ENCODE measurements at places on chromosomes 7 and 10.
A peak's percentile ranks its signal among the peaks of the same experiment; 100 is the strongest.

GRCh38 chr7:155804897-155805825 is 7.1 kb downstream of the SHH start:
- DNase-seq, result no peak

DNA sequence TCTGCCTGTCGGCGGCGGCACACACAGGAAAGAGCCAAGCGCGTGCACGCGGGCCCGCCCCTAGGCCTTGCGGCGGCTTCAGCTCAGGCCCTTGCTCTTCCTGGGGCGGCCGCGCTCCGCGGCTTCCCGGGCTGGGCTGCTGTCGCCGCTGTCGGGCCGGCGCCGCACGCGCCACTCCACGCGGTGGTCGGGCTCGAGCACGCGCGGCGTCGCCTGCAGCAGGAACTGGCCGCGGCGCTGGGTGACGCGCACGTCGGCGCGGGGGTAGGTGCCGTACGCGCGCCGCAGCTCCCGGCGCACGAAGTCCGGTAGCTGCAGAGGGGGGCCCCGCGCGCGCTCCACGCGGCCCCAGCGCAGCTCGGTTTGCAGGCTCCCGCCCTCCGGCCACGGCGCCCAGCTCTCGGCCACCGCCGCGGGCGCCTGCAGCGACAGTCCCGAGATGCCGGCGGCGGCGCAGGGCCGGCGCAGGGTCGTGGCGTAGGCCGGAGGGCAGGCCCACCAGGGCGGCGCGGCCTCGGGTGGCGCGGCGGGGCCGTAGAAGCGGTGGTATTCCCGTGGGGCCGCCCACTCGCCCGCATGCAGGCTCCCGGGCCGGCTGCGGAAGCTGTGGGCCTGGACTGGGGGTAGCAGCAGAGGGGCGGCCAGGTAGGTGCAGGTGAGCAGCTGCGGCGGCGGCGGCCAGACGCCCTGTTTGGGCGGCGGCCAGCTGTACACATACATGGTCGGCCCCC is 804 bp downstream of the C10orf95 start:
- peak; percentile 43 for DNase-seq

DNA sequence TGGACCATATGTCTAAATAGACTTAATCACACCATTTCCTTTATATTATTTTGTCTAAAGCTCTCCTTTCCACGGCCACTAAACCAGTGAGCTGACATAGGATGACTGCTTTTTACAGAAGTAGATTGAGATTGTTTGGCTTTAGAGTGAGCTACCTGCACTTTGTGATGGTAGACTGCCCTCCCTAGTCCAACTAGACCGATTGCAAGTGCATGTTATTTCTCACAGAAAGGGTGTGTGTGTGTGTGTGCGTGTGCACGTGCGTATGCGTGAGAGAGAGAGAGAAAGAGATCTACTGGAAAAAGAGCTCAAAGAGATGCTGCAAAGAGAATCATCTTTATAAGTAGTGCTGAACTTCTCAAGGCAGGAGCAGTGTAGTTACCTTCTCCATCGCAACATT is 60.7 kb downstream of the VCL start:
- no peak for DNase-seq

- DNase-seq, result no peak
Measured at GRCh38 chr7:2416650-2417049, 13.2 kb downstream of the CHST12 start.

- DNase-seq, result no peak
Measured at GRCh38 chr10:59819265-59819664, 66.0 kb upstream of the MRLN start.

- DNase-seq, result no peak
Measured at GRCh38 chr10:16297642-16298041, 139.2 kb upstream of the PTER start.

- DNase-seq, result peak; percentile 22
Measured at GRCh38 chr10:14185316-14186045, 145.2 kb downstream of the FRMD4A start.

GRCh38 chr10:122490786-122491680 is 29.7 kb downstream of the HTRA1 start:
- no peak for DNase-seq

DNA sequence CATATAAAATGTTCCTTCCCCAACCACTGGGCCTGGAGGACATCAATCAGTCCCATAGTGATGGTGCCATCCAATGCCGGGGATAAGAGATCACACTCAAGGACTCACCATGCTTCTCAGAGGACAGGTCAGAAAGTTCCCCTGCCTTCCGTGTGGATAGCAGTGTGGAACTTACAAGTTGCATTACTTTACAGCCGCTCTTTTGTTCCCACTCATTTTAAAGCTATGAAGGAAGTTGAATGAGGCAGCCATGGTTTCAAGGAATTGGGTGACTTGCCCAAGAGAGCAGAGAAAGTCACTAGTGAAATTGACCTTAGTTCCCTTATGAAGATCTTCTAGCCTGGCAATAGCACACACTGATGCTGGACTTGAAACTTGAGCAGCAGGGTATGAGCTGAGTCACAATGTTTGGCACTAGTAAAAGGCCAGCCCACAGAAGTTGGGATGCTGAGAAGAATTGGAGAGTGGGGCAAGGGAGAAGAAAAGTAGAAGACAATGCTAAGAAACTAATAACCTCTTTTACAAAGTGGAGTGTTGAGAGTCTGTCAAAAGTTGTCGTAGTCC is 78.7 kb downstream of the CXCL12 start:
- no peak for DNase-seq

DNA sequence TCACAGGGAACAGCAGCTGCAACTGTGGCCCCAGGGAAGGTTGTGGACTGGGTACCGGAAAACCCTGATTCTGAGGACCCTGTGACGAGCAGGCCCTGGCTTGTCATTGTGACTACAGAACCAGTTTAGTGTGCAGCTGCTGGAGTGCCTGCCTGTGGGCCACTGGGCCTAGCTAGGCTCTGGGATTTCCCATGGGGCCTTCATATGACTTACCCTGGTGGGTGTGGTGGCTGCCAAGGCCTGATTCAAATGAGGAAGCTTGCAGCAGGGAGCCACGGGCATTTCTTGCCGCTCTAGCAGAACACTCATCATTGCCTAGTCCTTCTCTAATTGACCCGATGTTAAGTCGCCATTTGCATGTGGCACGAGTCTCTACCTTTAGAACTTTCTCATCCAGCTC is 14.7 kb upstream of the CAMK2G start:
- peak; percentile 28 for DNase-seq

DNA sequence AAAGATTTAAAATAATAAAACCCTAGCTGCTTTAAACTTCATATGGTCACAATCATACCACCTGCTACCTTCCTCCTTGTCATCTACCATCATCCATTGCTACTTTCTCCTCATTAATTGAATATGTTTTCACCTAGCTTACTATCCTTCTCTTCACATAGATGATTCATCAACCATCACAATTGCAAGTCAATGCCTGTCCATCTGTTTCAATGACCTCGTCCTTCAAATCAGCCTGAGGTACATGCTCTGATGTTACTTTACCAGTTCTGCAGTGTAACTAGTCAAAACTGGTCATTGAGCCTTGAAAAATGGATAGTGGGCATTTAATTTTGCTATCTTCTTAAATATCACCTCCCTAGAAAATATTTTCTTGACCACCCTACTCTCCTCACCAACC is 164.7 kb downstream of the SEMA3E start:
- DNase-seq, result no peak

GRCh38 chr7:5345171-5345570 is 62.4 kb downstream of the SLC29A4 start:
- DNase-seq, result no peak

DNA sequence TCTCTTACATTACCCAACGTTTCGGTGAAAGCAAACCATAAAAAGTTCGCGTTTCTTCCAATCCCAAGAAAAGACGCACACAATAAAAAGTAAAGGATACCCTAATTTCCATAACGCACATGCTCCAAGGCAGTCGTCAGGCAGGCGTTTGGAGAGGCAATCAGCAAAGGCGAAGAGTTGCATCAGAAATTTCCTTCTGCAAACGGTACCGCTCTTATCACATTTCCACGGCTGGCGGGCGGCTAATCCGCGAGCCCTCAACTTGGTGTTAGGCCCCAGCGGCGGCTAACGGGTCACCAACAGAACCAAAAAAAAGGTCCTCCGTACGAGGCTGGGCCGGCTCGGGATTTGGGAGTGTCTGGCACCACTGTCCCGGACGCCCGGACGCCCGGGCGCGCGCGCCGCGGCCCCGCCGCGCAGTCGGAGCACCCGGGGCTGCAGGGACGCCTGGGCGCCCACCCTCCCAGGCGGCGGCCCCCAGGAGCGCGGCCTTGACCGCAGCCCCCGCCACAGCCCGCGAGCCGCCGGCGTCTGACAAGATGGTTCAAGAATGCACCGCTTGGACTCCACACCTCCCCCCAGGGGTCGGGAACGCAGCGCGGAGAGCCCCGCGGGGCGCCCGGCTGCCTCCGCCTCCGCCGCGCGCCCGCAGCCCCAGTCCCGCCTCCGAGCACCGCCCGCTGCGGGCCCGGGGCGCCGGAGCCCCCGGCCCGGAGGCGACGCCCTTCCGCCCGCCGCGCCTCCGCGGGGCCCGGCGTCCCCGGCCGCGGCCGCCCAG is 9.8 kb upstream of the GRB10 start:
- DNase-seq, result no peak

GRCh38 chr7:3725155-3726059 is 424.4 kb downstream of the SDK1 start:
- DNase-seq, result no peak

DNA sequence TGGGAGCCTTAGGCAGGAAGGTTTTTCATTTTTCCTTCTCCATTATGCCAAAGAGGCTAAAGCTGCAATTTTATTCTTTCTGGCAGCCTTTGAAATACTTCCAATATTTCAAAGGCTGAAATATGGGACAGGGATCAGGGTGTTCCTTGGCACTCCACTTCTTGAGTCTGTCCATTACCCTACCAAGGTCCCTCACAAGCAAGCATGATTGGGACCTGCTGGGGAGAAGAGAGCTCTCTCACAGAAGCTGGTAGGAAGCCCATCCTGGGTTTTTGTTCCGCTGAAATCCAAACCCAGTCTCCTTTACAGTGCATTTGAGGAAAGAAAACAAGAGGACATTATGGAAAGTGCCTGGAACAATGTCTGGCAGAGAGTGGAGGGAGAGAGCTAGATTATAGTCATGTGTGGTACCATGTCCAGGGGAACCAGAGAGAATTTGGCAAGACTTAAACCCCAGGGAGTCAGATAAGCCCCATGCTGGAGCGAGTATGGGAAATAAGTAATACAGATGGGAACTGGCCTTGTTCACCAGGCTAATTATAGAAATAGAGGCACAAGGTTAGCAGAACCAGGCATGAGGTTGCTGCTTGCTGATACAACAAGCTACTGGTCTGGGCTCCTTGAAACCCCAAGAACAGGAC is 104.7 kb downstream of the LSM5 start:
- no peak for DNase-seq

GRCh38 chr10:123999956-124000615 is 93.3 kb downstream of the CHST15 start:
- DNase-seq, result no peak

- no peak for DNase-seq
Measured at GRCh38 chr7:90210981-90211380, 559 bp upstream of the STEAP2 start.

DNA sequence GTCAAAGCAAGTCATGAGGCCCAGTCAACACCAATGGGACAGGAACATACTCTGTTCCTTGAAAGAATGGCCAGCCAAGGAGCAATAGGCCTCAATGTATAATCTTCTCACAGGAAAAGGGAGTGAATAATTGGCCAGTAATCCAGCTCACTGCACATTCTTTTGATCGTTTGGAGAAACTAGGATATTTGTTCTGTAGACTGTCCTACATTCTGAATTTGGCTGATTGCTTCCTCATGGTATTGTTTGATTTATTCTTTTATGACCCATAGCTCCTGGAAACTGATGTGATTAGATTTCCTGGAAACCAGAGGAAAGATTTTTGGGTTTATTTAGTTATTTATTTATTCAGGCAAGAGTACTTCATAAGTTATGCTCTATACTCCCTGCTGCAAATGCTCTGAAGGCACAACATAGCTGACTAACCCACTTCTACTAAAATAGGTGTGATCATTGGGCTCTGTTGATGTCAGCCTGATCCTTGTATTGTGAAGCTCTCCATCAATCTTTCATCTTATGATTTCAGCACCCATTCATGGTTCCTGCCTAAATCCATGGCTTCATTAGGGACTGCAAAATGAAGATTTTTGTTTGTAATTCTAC is 745.2 kb downstream of the SUGCT start:
- DNase-seq, result no peak

GRCh38 chr10:6328699-6329423 is 126.1 kb downstream of the PFKFB3 start:
- DNase-seq, result no peak

DNA sequence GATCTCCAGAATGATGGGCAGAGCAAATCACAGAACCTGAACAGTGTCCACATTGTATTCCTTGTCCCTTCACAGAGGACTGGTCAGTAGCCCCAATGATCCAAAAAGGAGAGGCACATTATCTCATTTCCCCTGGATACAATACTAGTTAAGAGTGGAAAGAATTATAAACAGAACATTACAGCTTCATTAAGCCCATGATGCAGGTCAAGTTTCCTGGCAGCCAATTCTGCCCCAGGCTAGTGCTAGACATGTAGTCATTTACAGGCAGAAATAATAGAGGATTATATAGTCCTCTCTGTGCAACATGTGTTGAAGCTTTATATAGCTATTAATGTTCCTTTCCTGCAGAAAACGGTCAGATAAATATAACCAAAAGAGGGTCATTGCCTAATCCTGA is 124.3 kb upstream of the WNT16 start:
- DNase-seq, result no peak

DNA sequence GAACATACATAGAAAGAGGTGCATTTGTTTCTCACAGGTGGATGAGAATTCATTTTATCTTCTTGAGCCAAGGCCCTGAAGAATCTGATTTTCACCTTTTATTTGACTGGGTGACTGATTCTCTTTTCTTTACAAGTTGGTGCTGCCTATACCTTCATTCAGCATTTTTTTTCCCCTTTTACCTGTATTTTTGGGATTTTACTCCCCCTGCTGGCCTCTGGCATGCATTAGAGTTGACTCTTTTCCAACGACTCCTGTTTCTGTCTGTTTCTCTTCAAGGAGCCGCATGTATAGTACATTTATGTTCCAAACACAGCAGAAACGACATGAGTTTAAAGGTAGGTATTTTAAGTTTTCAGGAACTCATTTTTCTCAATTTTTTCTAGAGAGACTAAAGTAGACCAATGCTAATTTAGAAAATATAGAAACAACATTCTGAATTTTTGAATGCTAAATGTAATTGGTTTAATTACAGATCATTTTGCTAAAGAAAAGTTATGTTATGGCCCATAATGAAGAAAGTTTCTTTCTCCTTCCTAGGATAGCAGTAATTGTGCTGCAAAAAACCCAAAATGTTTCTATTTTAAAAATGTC is 149.8 kb upstream of the HDAC9 start:
- peak; percentile 58 for DNase-seq

- DNase-seq, result no peak
Measured at GRCh38 chr7:29139191-29139590, 7.1 kb downstream of the CPVL start.

Measured in SHP77 treated with DMSO at 0.1 percent for 48 hours (cell line).